ENCODE measurements at places on chromosomes 7 and 10.
A peak's percentile ranks its signal among the peaks of the same experiment; 100 is the strongest.

GRCh38 chr10:114767101-114767985 lies 54.2 kb upstream of the FHIP2A start:
- DNase-seq = peak; percentile 28

- no peak for DNase-seq
These were observed 61.6 kb upstream of the SRPK2 start for GRCh38 chr7:105450177-105450861.

- DNase-seq = no peak
These were observed 51.6 kb downstream of the SLIT1 start for GRCh38 chr10:97134110-97134509.

- DNase-seq = no peak
These were observed 3.3 kb downstream of the PITRM1 start for GRCh38 chr10:3169271-3169670.

- DNase-seq = no peak
These were observed 300.7 kb downstream of the MTERF1 start for GRCh38 chr7:91579837-91580236.

DNA sequence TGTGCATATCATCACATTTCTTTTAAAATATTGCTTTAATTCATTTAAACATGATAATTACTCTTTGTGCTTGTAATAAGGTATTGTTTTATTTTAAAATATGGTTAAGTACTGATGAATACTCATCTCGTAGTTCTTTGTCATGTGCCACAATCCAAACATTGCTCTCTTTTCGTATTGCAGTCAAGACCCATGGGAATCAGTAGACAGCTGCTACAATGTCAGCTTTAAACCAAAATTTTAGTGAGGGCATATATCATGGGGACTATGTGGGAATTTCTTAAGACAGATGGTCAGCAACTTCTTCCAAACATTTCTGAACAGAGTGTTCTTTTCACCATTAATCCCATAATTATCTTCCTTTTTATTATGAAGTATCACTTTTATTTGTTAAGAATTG lies 77.2 kb upstream of the FZD1 start:
- DNase-seq = no peak

Measured in CD4-positive, alpha-beta T cell treated with Interferon alpha-2 for 1 hour (primary cell).